ENCODE measurements at places on chromosomes 12 and 14. TPM values are rescaled to one million over a fixed set of nuclear protein-coding genes. Genes with fewer than 3 reads are reported as not detected.

ACACB gene
- 27.5 TPM for total RNA-seq

DNA sequence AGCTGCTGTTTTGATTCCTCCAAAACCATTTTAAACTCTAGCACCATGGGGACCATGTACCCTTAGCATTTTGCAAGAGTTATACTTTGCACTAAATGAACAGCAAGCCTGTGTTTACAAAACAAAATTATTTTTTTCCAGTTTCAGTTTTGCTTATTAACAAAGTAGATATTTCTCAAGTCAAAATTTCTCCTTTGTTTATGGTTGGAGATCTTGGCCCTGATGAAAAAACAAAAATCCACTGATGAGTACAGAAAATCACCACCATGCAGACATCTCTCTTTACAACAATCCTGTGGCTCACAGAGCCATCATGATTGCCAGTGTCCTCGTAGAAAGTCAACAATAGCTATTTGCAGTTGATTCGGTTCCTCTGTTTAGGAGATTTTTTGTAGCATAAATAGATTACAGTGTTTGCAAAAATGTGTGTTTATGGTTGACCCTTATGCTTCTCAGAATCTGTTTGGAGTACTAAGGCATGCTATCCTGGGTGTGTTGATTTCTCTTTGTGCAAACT, 201.1 kb upstream of the NUDT4 start:
- H3K4me1 ChIP-seq, result peaks cover 27% of the 10 kb centered on the region
- no peaks in the 10 kb centered on the region for H3K36me3 ChIP-seq
- no peaks in the 10 kb centered on the region for H3K27me3 ChIP-seq
- no peak overlapping the region for H3K4me3 ChIP-seq
- no peak overlapping the region for H3K27ac ChIP-seq
- DNase-seq, result no peak

DNA sequence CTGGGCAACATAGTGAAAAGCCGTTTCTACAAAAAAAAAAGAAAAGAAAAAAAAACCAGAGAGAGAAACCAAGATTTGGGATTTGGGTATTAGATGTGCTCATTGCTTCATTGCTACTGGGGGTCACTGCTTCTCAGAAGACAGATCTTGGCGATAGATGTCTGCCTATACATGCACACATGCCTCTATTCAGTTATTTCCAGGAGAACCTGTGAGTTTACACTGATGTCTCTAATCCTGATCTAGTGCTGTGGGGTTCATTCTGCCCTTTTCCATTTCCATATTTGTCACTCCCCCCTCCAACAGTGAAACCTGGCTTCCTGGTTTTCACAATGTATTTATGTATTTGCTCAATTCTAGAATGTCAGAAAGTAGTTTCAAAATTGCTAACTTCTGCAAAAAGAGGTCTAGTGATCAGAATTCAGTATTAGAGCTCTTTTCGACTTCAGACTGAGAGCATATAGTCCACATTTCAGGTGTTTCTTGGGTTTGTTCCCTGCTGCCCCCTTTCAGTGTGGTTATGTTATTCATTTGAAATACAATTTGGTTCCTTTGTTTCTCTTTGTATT, 111.0 kb downstream of the SLC25A47 start:
- no peak for DNase-seq
- no peaks in the 10 kb centered on the region for H3K4me1 ChIP-seq
- no peaks in the 10 kb centered on the region for H3K36me3 ChIP-seq
- no peak overlapping the region for H3K27ac ChIP-seq

- DNase-seq, result no peak
- H3K36me3 ChIP-seq, result no peaks in the 10 kb centered on the region
- no peaks in the 10 kb centered on the region for H3K27me3 ChIP-seq
- H3K4me3 ChIP-seq, result no peak overlapping the region
Observed at GRCh38 chr14:58844544-58844943, 206.8 kb downstream of the DACT1 start.

TPI1 gene
- 181 TPM for total RNA-seq

DNA sequence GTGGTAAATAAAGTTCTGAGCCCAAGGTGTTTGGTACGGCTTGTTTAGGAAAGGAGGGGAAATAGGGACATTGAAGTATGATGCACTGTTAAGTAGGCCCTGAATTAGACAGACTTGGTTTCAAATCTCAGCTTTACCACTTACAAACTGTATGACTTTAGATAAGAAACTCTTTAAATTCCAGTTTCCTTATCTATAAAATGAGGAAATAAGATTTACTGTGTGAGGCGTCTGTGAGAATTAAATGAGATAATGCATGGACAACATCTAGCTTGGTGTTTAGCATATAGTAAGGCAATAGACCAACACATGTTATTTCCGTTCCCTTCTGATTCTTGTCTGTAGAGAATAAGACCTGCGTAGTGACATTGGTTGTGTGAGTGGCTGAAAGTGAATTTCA, 7.0 kb downstream of the NCKAP1L start:
- no peak overlapping the region for H3K27ac ChIP-seq
- no peak for DNase-seq
- no peaks in the 10 kb centered on the region for H3K27me3 ChIP-seq
- H3K36me3 ChIP-seq, result peaks cover 32% of the 10 kb centered on the region
- peaks cover 36% of the 10 kb centered on the region for H3K4me1 ChIP-seq
- no peak overlapping the region for H3K4me3 ChIP-seq

GRCh38 chr14:103140316-103141109, 17.3 kb downstream of the TNFAIP2 start:
- peak; percentile 76 for DNase-seq
- H3K27me3 ChIP-seq, result peaks cover 8% of the 10 kb centered on the region
- H3K36me3 ChIP-seq, result no peaks in the 10 kb centered on the region
- peaks cover 11% of the 10 kb centered on the region for H3K4me1 ChIP-seq
- no peak overlapping the region for H3K27ac ChIP-seq

TPPP2 gene
- total RNA-seq, result not detected

- no peaks in the 10 kb centered on the region for H3K36me3 ChIP-seq
- DNase-seq, result no peak
- H3K27ac ChIP-seq, result no peak overlapping the region
- H3K4me3 ChIP-seq, result no peak overlapping the region
- H3K27me3 ChIP-seq, result no peaks in the 10 kb centered on the region
- no peaks in the 10 kb centered on the region for H3K4me1 ChIP-seq
Observed at GRCh38 chr14:53553221-53553620, 400.1 kb upstream of the DDHD1 start.

PTPN6 gene
- 311 TPM for total RNA-seq

GRCh38 chr14:43621282-43621681, 885.8 kb downstream of the FSCB start:
- no peak overlapping the region for H3K4me3 ChIP-seq
- no peaks in the 10 kb centered on the region for H3K4me1 ChIP-seq
- no peaks in the 10 kb centered on the region for H3K27me3 ChIP-seq
- H3K27ac ChIP-seq, result no peak overlapping the region
- DNase-seq, result no peak

DNA sequence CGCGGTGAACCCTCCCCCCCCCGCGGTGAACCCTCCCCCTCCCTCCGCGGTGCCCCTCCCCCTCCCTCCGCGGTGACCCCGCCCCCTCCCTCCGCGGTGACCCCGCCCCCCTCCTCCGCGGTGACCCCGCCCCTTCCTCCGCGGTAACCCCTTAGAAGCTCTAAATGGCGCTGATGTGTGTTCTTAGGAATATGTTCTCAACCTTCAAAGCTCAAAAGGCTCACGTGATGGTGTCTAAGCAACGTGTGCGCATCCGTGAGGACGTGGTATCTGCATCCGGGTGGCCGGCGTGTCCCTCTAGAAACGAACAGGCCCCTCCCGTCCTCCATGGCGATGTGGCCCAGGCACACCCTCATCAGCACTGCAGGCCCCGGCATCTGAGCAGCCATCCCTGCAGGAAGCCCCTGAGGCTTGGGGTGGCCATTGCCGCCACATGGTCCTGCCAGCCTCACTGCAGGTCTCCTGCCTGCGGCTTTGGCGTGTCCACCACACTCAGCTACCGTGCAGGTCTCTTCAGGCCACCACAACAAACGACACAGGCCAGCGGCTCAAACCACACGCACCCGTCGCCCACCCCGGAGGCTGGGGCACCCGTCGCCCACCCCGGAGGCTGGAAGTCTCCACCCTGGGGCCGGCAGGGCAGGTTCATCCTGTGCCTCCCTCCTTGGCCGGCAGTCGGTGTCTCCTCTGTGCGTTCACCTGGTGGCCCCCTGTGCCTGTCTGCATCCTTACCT, 14.5 kb upstream of the FBRSL1 start:
- H3K27ac ChIP-seq, result no peak overlapping the region
- no peaks in the 10 kb centered on the region for H3K36me3 ChIP-seq
- H3K4me1 ChIP-seq, result peaks cover 75% of the 10 kb centered on the region

EFS gene
- total RNA-seq, result not detected

ST8SIA1 gene
- not detected for total RNA-seq

DNA sequence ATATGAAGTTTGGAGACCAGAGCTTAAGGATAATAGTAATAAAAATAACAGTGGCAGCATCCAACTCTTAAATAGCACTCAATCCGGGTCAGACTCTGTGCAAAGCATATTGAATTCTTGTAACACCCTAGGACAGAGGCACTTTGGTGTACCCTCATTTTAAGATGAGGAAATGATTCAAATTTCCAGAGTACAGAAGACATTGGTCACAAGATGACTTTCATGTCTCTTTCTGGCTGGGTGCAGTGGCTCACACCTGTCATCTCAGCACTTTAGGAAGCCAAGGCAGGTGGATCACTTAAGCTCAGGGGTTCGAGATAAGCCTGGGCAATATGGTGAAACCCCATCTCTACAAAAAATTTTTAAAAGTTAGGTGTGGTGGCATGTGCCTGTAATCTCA, 235.8 kb downstream of the SLC15A4 start:
- H3K27me3 ChIP-seq, result no peaks in the 10 kb centered on the region
- DNase-seq, result no peak
- no peaks in the 10 kb centered on the region for H3K4me1 ChIP-seq
- no peak overlapping the region for H3K4me3 ChIP-seq
- no peaks in the 10 kb centered on the region for H3K36me3 ChIP-seq

- no peaks in the 10 kb centered on the region for H3K36me3 ChIP-seq
- H3K4me3 ChIP-seq, result no peak overlapping the region
- H3K27me3 ChIP-seq, result no peaks in the 10 kb centered on the region
- no peak for DNase-seq
- H3K27ac ChIP-seq, result no peak overlapping the region
Observed at GRCh38 chr12:130266751-130267150, 70.9 kb upstream of the PIWIL1 start.

DIO3 gene
- not detected for total RNA-seq

GRCh38 chr12:132085291-132085635, 58.9 kb downstream of the DDX51 start:
- H3K27me3 ChIP-seq, result no peaks in the 10 kb centered on the region
- peak overlapping the region; percentile 76 for H3K27ac ChIP-seq
- peak overlapping the region; percentile 56 for H3K4me3 ChIP-seq
- DNase-seq, result no peak

UNC79 gene
- total RNA-seq, result 0.15 TPM

- peaks cover 29% of the 10 kb centered on the region for H3K4me1 ChIP-seq
- peak; percentile 82 for DNase-seq
- peak overlapping the region; percentile 58 for H3K4me3 ChIP-seq
- H3K27ac ChIP-seq, result peak overlapping the region; percentile 80
Observed at GRCh38 chr12:130879212-130879686, 7.4 kb downstream of the RAN start.

NXPH4 gene
- 8.6 TPM for total RNA-seq

GRCh38 chr12:72141381-72141780, 130.8 kb upstream of the TRHDE start:
- no peak for DNase-seq
- H3K4me1 ChIP-seq, result no peaks in the 10 kb centered on the region
- no peaks in the 10 kb centered on the region for H3K27me3 ChIP-seq
- no peak overlapping the region for H3K4me3 ChIP-seq
- no peak overlapping the region for H3K27ac ChIP-seq

GRCh38 chr14:59208954-59209353, 20.5 kb downstream of the DAAM1 start:
- no peak for DNase-seq
- no peak overlapping the region for H3K4me3 ChIP-seq
- H3K4me1 ChIP-seq, result no peaks in the 10 kb centered on the region
- H3K27me3 ChIP-seq, result no peaks in the 10 kb centered on the region
- H3K36me3 ChIP-seq, result no peaks in the 10 kb centered on the region

- H3K36me3 ChIP-seq, result no peaks in the 10 kb centered on the region
- peak overlapping the region; percentile 1 for H3K27ac ChIP-seq
- H3K4me1 ChIP-seq, result no peaks in the 10 kb centered on the region
- H3K4me3 ChIP-seq, result no peak overlapping the region
- H3K27me3 ChIP-seq, result no peaks in the 10 kb centered on the region
Observed at GRCh38 chr12:1083151-1083888, 92.3 kb downstream of the ERC1 start.

IKBIP gene
- 12.0 TPM for total RNA-seq

DNA sequence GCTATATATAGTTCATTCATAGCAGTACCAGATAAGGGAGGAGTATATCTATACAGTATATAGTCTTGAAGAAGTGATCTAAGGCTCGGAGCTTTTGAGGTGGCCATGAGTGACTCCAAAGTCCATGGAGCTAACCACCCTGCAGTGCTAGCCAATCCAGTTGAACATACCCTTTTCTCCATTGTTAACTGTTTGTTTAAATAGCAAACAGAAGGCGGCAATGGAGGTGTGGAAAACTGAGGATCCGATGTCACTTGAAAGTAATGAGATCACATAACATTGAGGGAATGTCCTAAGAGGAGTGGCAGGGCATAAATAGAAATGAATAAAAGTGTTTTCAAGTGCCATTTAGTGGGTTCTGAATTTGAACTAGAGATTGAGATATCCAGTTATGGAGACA, 12.4 kb upstream of the SNAPC1 start:
- H3K36me3 ChIP-seq, result peaks cover 12% of the 10 kb centered on the region
- peaks cover 27% of the 10 kb centered on the region for H3K4me1 ChIP-seq
- H3K4me3 ChIP-seq, result no peak overlapping the region
- no peak for DNase-seq

- no peak overlapping the region for H3K27ac ChIP-seq
- H3K4me3 ChIP-seq, result no peak overlapping the region
- H3K4me1 ChIP-seq, result no peaks in the 10 kb centered on the region
- DNase-seq, result no peak
Observed at GRCh38 chr12:113815031-113815430, 151.1 kb downstream of the RBM19 start.

DNA sequence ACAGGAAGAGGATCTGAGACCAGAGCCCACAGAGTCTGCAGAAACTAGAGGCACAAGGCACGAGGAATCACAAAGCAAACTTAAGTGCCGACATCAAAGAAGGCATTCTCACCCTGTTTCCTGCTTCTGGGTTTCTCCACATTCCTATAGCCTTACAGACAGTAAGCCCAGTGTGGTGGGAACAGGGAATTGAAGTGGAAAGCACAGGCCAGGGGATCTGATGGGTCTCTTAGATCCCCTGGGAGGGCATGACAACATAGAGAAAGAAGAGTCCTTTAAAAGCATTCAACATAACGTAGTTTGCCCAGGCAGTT, 75.6 kb upstream of the FRMD6 start:
- peaks cover 2% of the 10 kb centered on the region for H3K27me3 ChIP-seq
- no peaks in the 10 kb centered on the region for H3K36me3 ChIP-seq
- no peak overlapping the region for H3K4me3 ChIP-seq
- H3K4me1 ChIP-seq, result no peaks in the 10 kb centered on the region

GPRC5A gene
- total RNA-seq, result not detected
